ENCODE measurements at places on chromosomes 2 and 18.

DNA sequence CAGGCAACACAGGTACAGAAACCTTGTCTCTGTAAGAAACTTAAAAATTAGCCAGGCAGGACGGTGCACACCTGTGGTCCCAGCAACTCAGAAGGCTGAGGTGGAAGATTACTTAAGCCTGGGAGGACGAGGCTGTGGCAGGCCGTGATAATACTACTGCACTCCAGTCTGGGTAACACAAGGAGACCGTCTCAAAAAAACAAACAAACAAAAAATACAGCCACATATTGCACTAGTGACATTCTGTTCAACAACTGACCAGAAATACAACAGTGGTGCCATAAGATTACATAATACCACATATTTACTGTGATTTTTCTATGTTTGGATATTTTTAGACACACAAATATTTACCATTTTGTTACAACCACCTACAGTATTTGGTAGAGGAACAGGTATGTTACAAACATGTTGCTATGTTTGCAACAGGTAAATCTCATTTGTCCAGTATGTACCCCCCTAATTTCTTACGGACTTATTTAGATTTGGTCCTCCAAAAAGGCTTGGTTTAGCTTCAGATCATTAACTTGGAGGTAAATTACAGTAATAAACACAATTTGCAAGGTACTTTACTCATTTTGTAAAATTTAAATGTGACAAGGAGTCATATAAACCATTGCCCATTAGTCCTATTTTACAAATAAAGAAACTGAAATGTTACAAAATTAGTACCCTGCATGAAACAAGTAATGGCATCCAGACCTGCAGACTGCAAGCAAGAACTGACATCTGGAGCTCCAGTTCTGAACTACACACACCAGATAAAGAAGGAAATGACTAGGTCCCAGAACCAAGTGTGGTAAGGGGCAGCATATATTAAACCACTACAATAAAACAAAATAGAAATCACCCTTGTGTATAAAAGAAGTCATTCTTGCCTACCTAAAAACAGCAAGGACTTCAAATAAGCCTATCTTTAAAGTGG is 36.8 kb downstream of the TRIP12 start:
- no peak for DNase-seq

DNA sequence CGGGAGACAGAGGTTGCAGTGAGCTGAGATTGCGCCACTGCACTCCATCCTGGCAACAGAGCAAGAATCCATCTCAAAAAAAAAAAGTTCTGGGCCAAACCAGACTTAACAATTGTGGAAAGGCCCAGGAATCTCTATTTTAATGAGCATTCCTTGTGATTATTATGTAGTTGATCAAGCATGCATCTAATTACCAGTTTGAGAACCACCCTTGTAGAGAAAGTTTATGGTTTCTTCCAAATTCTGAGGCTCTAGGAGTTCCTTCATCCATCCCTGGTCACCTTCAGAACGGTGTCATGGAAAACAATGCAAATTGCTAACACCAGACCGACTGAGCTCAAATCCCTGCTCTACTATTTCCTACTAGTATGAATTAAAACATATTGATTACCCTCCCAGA is 246.3 kb upstream of the KLHL29 start:
- DNase-seq = no peak

DNA sequence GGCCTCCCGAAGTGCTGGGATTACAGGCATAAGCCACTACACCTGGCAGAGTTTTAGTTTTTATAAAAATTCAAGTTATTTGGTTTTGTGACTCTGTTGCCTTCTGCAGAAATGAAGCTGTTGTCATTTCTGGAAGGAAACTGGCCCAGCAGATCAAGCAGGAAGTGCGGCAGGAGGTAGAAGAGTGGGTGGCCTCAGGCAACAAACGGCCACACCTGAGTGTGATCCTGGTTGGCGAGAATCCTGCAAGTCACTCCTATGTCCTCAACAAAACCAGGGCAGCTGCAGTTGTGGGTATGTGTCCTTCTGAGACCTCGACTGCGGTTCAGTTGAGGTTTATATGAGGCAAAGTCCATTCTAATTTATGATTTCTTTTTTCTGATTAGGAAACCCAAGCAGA is 7.2 kb downstream of the MTHFD2 start:
- no peak for DNase-seq

GRCh38 chr18:53458944-53459580 is 765.4 kb downstream of the MBD2 start:
- no peak for DNase-seq

DNA sequence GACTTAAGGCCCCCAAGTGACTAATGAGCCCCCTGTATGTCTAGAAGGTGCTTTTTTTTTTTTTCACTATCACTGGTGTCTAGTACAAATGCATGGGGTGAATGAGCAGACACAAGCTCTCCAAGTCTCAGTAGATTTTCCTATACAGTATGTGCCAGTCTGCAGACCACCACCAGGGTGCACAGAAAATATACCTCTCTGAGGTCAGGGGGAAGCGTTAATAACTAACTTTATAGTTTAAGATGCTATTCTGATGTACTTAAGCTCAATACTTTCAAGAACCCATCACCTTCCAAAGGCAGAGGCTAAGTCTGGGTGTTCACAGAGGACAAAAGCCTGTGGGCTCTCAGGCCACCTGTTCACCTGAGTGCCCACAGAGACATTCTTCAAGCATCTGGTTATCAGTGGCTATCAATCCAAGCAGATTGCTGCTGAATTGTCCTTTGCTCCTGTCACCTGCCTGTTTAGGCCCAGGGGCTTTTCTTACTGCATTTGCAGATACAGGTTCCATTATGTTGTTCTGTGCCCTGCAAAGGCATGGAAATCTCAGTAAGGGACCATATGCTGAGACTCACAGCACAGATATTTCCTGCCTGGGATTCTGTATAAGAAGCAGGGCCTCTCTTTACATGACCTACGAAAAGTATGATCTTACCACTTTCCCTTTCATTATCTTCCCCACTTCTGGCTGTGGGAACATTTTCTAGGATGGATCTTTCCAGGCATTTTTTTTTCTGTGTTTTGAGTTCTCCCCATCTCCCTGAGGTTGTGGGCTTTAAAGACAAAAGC is 534.6 kb downstream of the TNS1 start:
- DNase-seq = no peak

GRCh38 chr2:116935097-116935814 is 879.2 kb upstream of the DDX18 start:
- DNase-seq = no peak

DNA sequence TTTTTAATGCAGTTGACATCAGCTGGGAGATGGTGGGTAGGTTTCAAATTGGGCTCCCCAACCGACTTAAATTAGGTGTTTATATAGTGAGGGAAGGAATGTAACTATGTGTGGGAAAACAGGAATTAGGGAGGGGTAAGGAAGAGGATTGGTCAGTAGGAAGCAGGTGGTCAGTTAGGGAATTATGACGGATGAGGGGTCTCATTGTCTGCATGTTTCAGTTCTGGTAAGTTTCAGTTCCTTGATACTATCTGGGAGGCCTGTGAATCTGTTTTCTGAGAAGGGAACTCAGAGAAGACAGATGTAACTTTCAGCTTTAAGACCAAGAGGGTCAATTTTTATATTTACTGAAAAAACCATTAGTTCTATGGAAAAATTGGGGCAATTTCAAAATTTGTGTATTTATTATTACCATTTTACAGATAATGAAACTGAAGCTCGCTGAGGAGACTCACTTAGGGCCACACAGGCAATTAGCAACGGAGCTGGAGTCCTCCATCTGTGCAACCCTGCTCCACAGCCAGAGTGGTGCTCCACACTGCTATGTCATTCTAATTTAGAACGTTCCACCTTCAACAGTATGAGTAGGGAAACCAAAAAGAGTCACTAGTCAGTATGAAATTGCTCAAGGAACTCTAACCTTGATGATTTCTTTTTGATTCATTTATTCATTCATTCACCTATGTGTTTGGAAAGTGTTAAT is 36.0 kb upstream of the CCDC195 start:
- no peak for DNase-seq

DNA sequence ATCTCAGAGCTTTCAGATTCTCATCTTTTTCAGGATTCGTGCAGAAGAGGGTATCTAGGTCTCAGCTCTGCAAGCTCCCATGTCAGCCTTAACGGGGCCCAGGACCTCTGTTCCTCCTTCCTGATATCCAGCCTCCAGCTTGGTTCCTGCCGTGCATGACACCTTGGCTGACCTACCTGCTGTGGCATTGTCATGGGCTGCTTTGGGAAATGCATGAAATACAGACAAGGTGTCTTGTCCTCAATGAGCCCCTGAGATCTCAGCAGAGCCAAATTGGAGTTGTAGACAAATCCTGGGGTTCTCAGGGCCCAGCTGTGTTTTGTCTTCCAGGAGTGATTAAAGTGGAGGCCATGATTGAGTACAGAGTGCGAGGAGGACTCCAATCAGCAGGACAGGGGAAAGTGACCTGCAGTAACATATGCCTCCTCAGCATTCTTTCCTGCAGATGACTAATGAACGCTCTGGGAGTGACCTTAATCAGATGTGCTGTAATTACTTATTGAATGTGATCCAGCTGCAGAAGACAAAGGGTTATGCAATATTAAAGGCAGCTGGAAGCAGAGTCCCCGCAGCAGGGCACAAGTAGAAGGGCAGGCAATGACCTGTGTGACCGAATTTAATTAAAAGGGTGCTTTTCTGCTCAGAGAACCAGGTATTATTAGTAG is 141.1 kb downstream of the CCBE1 start:
- DNase-seq = no peak

GRCh38 chr2:11342551-11343367 is 1.7 kb downstream of the ROCK2 start:
- no peak for DNase-seq

- DNase-seq = no peak
Measured at GRCh38 chr2:20555954-20556353, 94.9 kb downstream of the HS1BP3 start.

DNA sequence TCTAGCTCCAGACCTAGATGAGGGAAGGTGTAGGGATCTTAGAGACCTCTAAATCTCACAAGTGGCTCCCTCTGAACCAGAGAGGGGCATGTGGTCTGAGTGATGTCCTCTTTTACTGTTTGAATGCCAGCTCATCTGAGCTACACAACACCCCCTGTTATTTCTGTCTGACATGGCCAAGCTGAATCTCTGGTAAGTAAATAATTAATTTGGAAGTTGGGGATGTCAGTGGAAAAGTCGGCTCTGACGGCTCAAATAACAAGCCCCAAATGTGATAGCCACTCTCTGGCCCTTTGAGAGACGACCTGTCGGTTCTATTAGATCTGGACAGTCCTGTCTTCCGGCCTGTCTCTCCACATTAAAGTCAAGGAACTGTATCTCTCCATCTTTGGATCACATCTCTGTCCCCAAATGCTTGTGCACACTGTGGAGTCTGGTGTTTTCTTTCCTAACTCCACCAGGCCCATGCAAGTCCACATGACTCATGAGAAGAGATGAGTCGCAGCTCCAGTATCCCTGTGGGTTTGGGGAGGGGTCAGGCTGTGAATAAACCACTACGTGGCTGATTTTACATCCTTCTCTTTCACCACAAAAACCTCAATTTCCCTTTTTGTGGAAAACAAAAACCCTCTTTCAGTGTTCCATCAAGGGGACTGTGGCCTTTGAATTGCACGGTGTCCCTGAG is 52.5 kb downstream of the SETBP1 start:
- DNase-seq = no peak

GRCh38 chr2:239737144-239737463 is 288.0 kb downstream of the NDUFA10 start:
- no peak for DNase-seq

DNA sequence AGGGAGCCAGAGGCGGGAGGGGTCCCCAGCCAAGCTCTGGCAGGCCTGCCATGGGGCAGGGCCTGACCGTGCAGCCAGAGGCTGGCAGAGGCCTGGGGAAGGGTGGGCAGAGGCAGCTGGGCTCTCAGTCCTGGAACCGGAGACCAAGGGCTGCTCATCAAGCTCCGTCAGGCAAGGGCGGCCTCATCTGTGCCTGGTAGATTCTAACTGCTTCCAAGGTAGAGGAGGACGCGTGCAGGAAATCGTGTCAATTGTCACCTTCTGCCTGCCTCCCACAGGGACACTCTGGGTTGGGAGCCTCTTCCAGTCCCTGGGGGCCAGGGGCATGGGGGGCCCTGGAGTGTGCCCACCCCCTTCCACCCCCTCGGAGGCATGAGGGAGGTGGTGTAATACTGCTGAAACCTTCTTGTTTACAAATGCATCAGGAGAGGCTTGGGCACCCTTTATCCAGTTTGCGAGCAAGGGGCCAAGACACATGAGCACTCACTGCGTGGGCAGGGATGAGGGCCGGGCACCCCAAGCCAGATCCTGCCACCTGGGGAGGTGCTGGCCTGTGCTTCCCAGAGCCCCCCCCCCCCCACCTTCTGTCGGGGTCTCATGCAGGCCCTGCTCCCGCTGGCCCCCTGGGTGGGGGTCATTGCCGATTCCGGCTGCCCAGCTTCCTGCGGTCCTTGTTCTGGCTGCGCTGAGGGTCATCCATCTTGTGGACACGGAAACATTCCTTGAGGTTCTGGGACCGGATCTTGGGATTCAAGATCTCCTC is 9.0 kb downstream of the SNORC start:
- no peak for DNase-seq

GRCh38 chr2:54864727-54865126 is 141.3 kb downstream of the EML6 start:
- DNase-seq = no peak

DNA sequence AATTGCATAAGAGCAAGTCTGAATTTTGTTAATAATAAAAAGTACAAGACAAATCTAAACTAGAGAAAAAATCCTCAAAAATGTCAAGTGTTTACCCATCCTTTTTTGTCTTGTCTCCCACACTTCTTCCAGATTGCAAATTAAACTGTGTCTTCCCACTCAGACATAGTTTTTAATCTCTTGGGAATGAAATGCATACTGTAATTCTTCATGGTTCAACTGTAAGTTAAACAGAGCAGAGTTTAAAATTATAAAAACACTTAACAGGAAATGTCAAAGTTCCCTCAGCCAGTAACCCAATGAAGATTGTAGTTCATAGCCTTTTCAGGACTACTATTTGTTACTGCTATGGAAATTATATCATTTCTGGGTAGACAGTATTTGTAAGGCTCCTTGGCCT is 171.8 kb downstream of the UBE2E3 start:
- no peak for DNase-seq

DNA sequence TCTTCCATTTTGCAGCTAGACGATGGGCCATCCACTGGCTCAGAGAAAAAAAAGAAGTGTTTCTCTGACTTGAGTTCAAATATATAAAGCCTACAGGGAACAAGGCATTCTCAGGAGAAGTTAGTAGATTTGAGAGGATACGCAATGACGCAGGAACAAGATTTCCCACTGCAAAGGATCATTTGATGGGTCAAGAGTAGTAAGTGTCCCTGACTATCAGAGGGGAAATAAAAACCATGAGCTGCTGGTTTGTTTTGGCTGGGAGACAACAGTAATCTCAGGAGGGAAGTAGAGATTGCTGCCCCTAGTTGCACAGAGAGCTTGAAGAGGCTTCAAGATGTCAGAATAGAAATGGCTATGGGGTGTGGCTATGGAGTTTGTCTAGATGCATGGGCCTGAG is 22.3 kb upstream of the MYO1B start:
- DNase-seq = no peak

GRCh38 chr2:61419129-61419528 is 51.8 kb downstream of the USP34 start:
- DNase-seq = no peak

DNA sequence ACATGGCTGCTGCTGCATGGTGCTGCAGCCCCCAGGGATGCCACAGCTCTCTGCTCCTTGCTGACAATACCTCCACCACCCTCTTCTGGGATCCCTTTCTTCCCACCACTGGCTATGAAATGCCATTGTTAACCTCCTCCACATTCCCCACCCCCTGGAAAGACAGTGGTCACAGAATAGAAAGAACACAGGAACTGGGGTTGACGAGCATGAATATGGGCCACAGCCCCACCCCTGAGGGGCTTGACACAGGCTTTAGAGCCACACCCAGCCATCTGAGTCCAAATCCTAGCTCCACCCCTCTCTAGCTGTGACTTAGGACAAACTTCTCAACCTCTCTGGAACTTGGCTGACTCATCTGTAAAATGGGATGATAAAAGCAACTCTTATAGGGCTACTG is 47.3 kb downstream of the TMEM163 start:
- DNase-seq = no peak

Measured in activated T-helper 9 cell treated with anti-CD3 and anti-CD28 coated beads, Interleukin-2, amount 50 U/mL, for 16 hours (primary cell).